Erythroblast (primary cell): ENCODE measurements at places on chromosomes 1 and 21.

DNA sequence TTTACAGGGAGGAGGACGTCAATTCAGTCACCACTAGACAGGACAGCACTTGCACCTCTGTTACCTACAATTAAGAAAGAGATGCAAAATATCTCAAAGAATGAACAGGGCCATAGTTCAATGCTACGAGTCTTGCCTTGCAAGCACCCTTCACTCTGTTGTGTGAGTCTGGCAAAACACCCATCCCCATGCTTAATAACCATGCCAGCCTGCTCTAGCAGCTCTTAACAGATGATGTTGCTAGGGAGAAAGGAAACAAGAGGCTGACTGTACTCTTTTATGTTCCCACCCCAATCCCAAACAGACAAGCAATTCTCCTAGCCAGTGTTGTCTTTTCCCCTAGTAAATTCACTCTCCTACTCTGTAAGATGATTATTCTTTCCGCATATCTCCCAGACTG, 5.3 kb downstream of the CBR1 start:
- no peak for DNase-seq

DNA sequence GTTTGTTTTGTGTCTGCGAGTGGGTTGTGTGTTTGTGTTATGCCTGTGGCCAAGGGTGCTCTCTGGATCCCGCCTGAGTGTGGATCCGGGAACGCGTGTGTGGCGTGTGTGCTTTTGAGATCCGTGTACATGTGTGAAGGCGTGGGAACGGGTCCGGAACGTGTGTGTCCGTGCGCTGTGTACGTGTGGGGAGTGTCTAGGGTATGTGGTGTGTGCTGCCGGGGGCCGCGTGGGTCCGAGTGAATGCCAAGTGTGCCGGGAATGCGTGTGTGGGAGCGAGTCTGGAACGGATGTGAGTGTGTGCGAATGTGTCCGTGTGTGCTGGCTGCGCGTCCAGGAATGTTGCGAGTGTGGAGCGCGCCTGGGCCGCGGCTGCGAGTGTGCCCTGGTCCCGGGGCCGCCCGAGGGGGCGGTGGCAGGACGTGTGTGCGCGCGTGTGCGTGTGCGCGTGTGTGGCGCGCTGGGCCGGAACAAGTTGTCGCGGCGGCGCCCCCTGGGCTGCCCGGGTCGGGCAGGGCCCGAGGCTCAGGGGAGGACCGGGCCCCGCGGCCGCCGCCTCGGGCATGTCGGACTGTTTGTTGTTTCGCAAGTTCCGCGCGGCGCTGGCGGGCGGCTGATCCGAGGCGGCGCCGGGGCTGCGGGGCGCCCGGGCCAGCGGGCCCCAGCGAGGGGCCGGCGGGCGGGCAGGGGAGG, 953 bp downstream of the PTPRU start:
- peak; percentile 41 for DNase-seq

GRCh38 chr1:119988306-119989062, 81.0 kb downstream of the NOTCH2 start:
- DNase-seq, result no peak

- no peak for DNase-seq
These were observed 33.0 kb upstream of the ADARB1 start for GRCh38 chr21:45041351-45041805.

GRCh38 chr1:204711947-204712701, 26.6 kb upstream of the LRRN2 start:
- DNase-seq, result peak; percentile 69

GRCh38 chr21:35015435-35016024, 33.6 kb downstream of the RUNX1 start:
- no peak for DNase-seq

GRCh38 chr1:158124034-158124433, 56.7 kb upstream of the CD1D start:
- no peak for DNase-seq

GRCh38 chr1:244350027-244350426, 101.7 kb downstream of the ADSS2 start:
- no peak for DNase-seq

- DNase-seq, result no peak
These were observed 1765.9 kb downstream of the PLA2G4A start for GRCh38 chr1:188594542-188595235.

- DNase-seq, result no peak
These were observed 13.0 kb upstream of the ANGPTL7 start for GRCh38 chr1:11176081-11176706.

DNA sequence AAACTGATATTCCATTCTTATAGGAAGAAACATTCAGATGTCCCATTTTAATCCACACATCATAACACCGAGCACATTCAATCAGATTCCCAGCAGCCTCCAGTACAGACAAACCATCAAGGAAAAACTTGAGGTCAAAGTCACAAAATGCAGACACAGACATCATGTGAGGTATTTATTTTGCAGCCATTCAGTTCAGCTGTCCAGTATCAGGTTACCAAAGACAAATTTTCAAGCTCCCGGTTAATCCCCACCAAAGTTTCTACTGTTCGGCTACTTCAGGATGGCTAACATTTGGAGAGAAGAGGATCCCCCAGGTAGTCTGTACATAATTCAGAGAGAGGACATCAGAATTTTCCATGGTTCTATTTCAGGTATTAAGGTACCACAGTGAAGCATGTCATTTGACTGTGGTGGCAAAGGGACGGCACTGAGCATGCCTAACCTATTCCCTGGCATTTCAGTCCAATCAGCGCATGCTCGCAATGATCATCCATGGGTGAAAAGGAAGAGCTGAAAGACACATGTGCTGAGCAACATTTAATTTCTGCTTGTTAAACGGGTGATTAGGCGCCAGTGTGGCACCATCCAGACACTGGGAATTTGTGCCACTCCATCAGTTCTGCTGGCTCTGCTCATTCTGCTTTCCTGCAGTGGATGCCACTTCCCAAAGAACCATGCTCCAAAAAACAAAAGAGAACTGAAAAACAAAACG, 13.6 kb upstream of the NDC1 start:
- no peak for DNase-seq

DNA sequence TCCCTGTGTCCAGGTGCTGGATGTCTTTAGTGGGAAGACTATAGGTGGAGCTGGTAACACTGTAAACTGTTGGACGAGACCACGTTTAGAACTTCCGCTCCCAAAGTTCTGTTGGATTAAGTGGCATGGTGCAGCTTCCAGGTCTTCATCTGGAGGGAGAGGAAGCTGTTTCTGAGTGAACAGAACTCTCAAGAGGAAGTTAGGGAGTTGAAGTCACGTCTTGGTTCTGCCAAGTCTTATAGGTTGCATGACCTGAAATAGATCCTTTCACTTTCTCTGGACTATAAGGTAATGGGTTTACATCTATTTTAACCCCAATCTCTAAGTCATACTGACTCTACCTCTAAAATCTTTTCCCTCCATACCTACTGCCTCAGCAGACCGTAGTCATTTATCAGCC, 97.4 kb upstream of the TNR start:
- no peak for DNase-seq

DNA sequence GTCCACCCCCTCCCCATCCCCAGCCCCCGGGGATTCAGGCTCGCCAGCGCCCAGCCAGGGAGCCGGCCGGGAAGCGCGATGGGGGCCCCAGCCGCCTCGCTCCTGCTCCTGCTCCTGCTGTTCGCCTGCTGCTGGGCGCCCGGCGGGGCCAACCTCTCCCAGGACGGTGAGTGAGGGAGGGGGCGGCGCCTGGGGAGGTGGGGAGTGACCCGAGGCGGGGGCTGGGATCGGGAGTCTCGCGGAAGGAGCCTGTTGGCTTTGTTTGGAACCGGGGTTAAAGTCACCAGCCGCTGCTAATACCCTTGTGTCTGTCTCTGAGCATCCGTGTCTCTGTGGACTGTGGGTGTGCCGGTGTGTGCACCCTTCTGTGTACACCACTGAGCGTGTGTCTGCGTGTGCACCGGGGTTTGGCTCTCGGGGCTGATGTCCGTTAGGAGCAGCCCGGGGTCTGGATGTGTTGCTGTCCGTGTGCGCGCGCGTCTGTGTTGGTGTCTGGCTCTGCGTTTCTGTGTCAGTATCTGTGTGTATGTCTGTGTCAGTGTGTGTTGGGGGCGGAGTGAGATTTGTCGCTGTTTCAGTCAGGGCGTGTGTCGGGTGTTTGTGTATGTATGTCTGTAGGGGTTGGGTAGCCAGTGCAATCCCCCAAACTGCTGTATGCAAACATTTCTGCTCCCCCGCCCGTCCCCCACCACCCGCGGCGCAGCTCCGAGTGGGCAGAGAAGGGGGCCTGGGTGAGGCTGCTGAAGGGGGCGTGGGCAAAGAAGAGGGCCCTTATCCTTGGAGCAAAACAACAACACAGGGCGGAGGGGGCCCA, 480 bp downstream of the CADM3 start:
- peak; percentile 37 for DNase-seq

DNA sequence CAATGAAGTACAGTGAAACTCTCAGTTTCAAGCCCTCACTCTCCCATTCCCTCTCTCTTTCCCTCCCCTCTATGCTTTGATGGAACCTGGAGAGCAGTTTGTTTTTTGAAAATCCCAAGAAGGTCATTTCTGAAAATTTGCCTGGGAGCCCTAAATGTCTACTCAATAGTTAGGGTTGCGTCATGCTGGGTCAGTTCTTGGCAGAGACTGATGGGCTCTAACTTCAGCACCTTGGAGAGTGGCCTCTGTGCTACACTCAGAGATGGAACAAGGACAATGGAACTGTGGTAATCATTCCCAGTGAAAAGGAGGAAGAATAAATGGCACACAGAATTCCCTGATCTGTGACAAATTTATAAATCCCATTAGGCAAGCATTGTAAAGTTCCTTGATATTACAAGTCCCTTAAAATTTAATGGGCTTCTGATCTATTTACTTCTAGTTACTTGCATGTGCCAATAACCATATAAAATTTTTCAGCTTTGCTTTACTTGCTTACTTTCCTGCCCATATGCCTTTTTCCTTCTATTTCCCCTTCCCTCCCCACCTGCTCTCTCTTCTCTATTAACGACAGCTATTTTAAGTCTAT, 182.9 kb upstream of the KCND3 start:
- peak; percentile 57 for DNase-seq

DNA sequence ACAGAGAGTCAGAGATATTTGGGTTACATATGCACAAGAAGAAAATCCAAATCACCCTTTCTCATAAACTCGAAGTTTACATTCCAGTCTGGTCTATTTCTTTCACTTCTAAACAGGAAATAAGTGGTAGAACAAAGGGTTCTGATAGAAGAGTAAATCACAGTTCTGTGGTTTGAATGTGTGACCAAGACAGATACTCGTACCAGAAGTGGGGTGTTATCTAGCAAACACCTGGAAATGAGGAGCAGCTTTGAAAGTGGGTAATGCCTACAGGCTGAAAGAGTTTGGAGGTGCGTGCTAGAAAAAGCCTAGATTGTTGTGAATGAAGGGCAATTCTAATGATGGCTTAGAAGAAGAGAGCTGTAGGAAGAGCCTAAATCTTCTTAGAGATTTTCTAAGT, 74.7 kb downstream of the FH start:
- no peak for DNase-seq

GRCh38 chr1:159879136-159879535, 16.7 kb upstream of the VSIG8 start:
- DNase-seq, result no peak
